ENCODE measurements at places on chromosomes 13 and 19.
A peak's percentile ranks its signal among the peaks of the same experiment; 100 is the strongest.

DNA sequence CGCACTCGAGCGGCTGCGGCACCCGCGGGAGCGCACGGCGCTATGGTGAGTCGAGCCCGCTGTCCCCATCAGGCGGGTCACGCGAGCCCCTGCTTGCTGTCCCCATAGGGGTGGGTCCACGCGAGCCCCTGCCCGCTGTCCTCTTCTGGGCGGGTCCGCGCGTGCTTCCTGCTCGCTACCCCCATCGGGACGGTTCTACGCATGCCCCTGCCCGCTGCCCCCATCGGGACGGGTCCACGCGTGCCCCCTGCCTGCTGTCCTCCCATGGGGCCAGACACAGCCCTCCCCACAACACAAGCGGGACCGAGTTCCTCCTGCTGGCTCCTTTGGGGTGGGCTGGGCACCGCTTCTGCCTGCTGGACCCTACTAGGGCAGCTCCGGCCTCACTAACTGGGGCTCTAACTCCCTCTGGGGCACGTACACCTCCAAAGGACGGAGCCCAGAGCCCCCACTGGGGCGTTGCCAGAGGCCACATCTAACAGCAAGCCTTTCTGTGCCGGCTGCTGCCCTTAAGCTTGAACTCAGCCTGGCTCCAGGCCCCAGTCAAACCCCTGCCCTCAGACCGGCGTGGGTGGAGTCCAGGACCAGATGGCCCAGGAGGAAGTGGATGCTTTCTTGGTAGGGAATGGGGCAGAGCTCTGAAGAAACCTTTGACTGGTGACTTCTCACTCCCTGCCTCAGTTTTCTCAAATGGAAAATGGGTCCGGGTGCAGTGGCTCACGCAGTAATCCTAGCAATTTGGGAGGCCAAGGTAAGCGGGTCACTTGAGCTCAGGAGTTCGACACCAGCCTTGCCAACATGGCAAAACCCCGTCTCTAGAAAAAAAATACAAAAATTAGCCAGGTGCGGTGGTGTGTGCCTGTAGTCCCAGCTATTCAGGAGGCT is 722 bp downstream of the COLGALT1 start:
- DNase-seq: peak; percentile 38

GRCh38 chr13:20847296-20847695 is 55.2 kb downstream of the XPO4 start:
- DNase-seq: peak; percentile 24

DNA sequence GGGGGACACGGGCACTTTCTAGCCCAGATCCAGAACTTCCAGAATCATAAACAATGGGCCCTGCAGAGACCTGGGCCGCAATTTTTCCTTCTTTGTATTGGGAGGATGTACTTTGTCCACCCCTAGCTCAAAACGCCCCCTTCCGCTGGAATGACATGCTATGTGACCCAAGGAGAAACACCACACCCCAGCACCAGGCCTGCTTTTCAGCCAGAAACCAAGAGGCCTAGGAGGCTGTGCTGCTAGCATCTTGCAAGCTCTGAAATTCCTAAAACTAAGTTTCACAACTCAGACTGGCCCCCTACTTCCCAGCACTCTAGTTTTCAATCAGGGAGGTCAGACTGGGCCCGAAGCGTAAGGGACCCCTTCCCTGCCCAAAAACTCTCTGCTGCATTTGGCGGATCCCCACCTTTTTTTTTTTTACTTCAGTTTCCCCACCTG is 538 bp downstream of the LSM4 start:
- DNase-seq: peak; percentile 76

DNA sequence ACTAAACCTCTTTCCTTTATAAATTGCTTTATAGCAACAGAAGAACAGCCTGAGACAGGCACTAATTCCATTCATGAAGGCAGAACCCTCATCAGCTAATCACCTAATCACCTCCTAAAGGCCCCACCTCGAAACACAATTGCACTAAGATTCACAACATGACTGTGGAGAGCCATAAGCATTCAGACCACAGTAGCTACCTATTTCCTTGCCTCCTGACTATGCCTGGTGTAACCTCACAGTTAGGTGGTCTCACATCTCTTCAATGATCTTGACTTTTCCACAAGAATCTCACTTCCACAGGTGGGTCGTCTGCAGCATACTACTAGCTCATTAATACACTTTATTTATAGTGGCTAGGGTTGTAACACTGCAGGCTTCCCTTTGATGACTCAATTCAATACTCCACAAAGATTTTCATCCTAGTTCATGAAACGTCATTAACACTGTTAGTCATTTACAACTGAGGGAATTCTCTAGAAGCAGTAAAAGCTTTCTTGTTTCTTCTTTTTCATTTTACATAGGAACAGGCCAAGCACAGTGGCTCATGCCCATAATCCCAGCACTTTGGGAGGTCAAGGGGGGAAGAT is 27.1 kb downstream of the STK24 start:
- DNase-seq: no peak

DNA sequence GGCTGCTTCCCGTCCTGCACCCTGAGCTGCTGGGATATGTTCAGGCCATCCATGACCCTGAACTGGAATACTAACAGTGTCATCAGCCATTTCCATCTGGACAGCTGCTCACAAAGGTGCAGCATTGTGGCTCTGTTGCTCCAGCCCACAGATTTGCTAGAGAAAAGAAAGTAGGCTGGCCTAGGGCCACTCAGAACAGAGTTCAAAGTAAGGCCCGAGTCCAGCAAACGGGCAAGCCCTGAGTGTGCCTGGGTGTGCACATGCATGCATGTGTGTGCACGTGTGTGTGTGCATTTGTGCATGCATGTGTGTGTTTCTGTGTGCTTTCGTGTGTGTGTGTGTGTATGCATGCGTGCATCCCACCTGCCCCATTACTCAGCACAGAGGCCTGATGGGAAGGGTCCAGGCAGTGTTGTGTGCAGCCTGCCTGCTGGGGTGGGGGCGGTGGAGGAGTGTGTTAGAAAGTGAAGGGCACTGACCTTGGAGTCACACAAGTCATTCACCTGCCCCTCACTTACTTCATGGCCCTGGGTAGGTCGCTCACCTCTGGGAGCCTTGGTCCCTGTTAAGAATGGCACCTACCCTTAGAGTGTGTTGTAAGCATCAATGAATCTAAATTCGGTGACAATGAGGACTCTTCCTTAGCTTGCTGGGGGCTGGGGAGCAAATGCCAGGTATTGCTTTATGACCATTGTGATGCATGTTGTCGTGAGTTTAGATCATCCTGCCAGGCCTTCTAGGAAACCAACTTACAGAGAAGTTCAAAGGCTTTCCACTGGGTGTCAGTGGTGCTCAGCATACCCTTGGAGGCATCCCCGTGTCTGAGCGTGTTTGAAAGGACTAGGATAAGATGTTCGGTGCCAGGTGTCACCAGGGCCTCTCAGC is 53.2 kb downstream of the GPR12 start:
- peak; percentile 36 for DNase-seq

GRCh38 chr13:75385708-75386083 is 96.3 kb downstream of the TBC1D4 start:
- no peak for DNase-seq

DNA sequence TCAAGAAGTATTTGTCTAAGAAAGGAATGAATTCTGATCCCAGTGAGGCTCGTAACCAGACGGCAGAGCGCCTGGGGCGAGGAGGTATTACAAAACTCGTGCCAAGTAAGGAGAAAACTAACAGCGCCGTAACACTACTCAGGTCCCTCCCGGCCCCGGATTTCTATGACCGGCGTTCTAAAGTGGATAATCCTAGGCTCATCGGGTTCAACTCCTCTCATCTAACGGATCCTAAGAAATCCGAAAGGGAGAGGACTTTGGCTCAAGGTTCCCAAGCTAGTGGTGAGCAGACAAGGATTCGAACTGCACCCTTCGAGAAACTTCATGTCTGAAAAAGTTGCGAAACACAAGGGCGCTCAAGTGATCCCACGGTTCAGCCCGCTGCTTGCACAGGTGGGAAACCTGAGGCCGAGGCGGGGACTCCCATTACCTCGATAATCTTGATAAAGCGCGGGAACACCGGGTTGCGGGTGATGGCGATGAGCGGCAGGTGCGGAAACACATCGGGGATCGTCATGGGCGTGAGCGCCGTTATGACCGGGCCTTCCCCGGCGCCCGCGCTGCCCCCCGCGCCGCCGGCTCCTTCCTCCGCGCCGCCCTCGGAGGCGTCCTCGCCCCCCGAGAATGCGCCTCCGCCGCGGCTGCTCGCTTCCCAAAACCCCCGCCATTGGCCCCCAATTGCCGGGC is 529 bp downstream of the LONP1 start:
- no peak for DNase-seq

DNA sequence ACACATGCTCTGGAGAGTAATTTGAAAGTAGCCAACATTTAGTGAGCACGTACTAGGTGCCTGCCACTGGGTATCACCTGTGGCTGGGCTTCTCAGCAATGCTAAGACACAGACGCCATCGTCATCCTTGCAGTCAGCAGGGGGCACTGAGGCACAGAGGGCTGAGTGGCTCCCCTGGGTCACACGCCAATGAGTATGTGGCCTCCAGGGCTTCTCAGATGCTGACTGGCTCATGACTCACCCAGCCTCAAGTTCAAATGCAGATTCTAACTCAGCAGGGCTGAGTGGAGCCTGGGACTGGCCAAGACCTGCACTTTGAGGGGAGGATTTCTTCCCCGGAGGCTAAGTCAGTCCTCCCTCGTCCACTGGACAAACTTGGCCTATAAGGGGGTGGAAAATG is 115.1 kb upstream of the CACNA1A start:
- DNase-seq: peak; percentile 92

DNA sequence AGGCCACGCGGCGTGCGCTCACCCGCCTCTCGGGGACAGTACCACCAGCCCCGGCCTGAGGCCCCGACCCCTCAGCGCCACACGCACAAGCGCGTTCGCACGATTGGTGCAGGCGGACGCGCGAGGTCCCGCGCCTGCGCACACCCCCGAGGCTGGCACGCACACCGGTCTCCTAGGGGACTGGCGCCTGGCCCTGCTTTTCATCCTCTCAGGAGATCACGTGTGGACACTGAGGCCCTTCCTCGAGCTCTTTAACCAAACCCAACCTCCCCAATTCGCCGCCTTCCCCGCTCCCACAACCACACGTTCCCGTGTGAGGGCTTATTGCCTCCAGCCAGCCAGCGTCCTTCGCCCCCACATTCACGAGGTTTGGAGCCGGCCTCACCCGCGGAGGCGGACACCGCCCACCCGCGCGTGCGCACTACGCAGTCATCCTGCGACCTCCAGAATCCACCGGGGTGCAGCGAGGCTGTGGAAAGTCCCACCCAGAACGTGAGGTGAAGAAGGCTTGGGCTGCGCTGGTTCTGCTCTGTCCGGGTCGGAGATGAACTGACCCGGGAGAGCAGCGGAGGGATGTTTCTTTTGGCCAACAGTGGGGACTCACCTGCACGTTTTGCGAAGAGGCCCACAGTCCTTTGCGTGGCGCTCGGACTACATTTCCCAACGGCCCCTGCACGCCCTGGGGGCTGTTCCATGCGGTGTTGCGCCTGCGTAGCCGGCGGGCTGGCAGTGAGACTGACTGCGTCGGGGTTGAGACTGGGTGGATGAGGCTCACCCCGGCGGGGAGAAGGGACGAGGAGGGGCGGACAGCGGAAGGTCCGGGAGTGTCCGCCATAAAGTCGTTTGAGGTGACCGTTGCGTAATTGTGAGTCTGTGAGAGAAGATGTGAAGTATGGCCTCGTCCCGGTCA is 539 bp upstream of the ZNF667 start:
- peak; percentile 92 for DNase-seq

- DNase-seq: peak; percentile 84
Observed at GRCh38 chr13:30395192-30396158, 26.8 kb upstream of the UBE2L5 start.

GRCh38 chr19:14149509-14149994 is 13.2 kb upstream of the ASF1B start:
- DNase-seq: peak; percentile 49

- DNase-seq: no peak
Observed at GRCh38 chr19:14748601-14749000, 29.8 kb downstream of the ADGRE2 start.

- no peak for DNase-seq
Observed at GRCh38 chr19:4720037-4720700, 3.5 kb downstream of the DPP9 start.
